ENCODE measurements at places on chromosomes 16 and 17. TPM values are rescaled to one million over a fixed set of nuclear protein-coding genes. Genes with fewer than 3 reads are reported as not detected.

The ABCA9 gene
- total RNA-seq = not detected

The EPOP gene
- 21.7 TPM for total RNA-seq

The LPO gene
- not detected for total RNA-seq

The TGFB1I1 gene
- total RNA-seq = 0.38 TPM

The KRT17 gene
- 0.70 TPM for total RNA-seq

Data from OCI-LY7 (cell line).